ENCODE measurements at places on chromosomes 7 and 10. TPM values are rescaled to one million over a fixed set of nuclear protein-coding genes. Genes with fewer than 3 reads are reported as not detected.

MXI1 gene
- total RNA-seq: 5.4 TPM

COL13A1 gene
- total RNA-seq: 6.0 TPM

AHR gene
- total RNA-seq: 53.6 TPM

KIAA1549 gene
- 1.8 TPM for total RNA-seq

HMX3 gene
- total RNA-seq: not detected

TUBB8 gene
- 0.29 TPM for total RNA-seq

PRKCQ gene
- 4.5 TPM for total RNA-seq

FANK1 gene
- total RNA-seq: 2.8 TPM

ZNF365 gene
- 2.0 TPM for total RNA-seq

CELF2 gene
- total RNA-seq: 11.0 TPM
